T-helper 17 cell (primary cell): ENCODE measurements at places on chromosomes 2 and 18.

GRCh38 chr2:82485701-82486100 is 1973.4 kb downstream of the SUCLG1 start:
- no peak overlapping the region for H3K4me3 ChIP-seq
- no peaks in the 10 kb centered on the region for H3K27me3 ChIP-seq
- no peak overlapping the region for H3K27ac ChIP-seq
- no peak for DNase-seq

DNA sequence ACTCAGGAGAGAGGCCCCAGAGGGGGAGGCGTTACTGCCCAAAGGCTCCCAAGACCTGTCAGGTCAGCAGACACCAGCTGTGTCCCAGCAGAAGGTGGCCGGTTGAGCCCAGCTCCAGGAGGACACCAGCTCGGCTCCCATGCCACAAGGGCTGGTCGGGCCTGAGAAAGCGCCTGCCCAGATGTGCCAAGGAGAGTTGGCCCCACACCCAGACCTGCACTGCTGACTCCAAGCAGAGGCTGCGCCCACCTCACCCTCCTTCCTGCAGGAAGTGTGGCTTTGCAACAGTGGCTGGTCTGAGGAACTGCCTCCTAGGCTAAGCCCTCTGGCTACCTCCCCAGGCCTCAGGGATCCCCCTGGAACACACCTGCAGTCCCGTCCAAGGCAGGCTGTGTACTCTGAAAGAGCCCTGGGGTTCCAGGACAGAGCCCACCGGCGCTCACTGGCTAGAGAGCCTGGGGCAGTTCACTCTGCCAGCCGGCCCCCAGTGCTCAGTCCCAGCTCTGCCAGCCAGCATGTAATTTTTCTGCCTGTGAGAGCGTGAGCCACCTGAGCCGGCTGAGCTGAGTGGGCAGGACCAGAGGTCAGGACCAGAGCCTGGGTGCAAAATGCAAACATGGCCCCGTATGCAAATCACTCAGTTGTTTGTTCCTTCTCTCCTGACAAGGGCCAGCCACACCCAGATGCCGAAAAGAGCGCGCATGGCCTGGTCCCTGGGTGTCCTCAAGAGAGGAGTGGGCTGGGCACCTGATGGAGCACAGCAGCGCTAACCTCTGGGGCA is 36.9 kb upstream of the PTMA start:
- no peaks in the 10 kb centered on the region for H3K27me3 ChIP-seq
- no peak for DNase-seq
- no peak overlapping the region for H3K27ac ChIP-seq
- no peak overlapping the region for H3K4me3 ChIP-seq
- H3K4me1 ChIP-seq = no peaks in the 10 kb centered on the region

- no peak overlapping the region for H3K4me3 ChIP-seq
- peaks cover 13% of the 10 kb centered on the region for H3K4me1 ChIP-seq
- no peaks in the 10 kb centered on the region for H3K36me3 ChIP-seq
Measured at GRCh38 chr2:45748239-45748638, 96.8 kb downstream of the PRKCE start.

DNA sequence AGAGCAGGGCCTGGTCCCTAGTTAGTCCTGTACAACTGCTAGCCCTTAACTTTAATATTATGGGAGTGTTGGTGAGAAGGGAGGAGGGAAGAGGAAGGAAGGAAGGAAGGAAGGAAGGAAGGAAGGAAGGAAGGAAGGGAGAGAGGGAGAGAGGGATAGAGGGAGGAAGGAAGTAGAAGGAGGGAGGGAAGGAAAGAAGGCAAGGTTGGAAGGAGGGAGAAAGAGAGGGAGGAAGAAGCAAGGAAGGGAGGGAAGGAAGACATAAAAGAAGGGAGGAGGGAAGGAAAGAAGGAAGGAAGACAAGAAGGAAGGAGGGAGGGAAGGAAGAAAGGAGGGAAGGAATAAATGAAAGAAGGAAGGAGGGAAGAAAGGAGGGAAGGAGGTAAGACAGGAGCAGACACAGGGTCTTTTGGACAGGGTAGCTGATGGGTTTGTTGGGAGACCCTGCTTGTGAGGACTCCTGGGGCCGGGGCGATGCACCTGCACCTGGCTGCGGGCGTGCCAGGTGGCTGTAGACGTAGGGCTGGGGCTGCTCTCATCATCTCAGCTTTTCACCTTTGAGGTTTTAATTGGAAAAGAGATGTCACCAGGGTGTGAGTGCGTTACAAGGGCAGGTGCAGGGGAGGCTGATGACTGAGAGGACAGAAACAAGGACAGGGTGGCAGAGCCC is 5.9 kb upstream of the POMC start:
- H3K36me3 ChIP-seq = peaks cover 5% of the 10 kb centered on the region
- H3K4me1 ChIP-seq = peaks cover 12% of the 10 kb centered on the region
- H3K27me3 ChIP-seq = peaks cover 60% of the 10 kb centered on the region
- no peak overlapping the region for H3K27ac ChIP-seq
- H3K4me3 ChIP-seq = no peak overlapping the region

GRCh38 chr2:67130531-67131256 is 266.4 kb upstream of the ETAA1 start:
- no peak overlapping the region for H3K4me3 ChIP-seq
- H3K27me3 ChIP-seq = no peaks in the 10 kb centered on the region
- DNase-seq = no peak
- H3K4me1 ChIP-seq = no peaks in the 10 kb centered on the region
- no peak overlapping the region for H3K27ac ChIP-seq
